ENCODE measurements at places on chromosomes 7 and 10. TPM values are rescaled to one million over a fixed set of nuclear protein-coding genes. Genes with fewer than 3 reads are reported as not detected.

- DNase-seq: no peak
Measured at GRCh38 chr7:44846816-44847508, 925 bp downstream of the H2AZ2 start.

DNA sequence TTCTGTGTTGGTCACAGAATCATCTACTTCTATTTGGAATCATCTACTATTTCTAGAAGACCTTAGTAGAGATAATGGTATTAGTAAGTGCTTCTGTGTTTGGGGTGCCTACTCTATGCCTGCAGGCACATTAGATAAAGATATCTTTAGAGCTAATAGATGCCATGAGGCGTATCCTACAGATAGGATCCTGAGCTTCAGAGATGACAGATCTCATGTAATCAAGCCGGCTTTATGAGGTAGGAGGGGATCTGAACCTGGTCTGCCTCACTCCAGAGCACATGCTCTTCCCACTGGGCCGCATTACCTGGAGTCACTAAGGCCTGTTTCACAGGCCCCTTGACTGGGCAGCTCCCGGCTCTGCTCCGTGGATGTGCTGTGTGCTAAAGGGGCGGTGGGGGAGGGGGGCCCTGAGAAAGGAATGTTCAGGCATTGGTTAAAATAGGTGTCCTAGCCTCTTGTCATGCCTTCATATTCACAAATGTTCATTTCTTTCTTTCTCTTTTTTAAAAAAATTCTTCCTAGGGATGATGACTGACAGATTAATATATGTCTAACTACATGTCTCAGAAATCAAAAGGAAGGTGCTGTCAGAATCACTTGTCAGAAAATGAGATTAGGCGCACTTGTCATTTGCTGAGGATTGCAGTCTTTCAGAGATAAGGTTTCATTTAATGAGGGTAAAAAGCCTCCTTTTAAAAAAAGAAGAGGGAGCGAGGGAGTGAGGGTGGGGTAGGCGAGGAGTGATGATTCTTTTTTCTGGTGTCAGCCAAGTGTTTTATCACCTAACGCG is 458.0 kb upstream of the GALNT17 start:
- DNase-seq: no peak

GRCh38 chr10:49647985-49648795 is 31.3 kb upstream of the C10orf53 start:
- DNase-seq: no peak

- DNase-seq: no peak
Measured at GRCh38 chr10:5741276-5741675, 56.6 kb downstream of the TASOR2 start.

GRCh38 chr7:127755521-127755920 is 103.5 kb downstream of the SND1 start:
- DNase-seq: no peak

GRCh38 chr7:20038676-20039075 is 178.5 kb downstream of the MACC1 start:
- DNase-seq: no peak

DNA sequence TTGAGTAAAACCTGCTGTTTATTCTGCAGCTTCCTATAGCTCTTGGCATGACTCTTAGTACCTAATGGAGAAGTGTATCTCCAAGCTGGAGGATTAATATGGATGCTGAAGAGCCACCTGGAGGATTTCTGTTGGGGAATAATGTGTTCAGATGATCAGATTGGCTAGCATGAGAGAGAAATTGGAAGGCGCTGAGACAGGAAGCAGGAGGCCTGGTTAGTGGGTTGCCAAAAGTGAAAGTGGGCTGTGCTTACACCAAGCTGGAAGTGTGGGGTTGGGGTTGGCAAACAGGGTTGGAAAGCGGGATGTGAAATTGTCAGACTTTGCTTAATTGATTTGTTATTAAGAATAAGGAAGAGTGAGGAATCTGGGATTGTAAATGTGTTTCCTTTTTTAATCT is 111.8 kb upstream of the PLPP4 start:
- no peak for DNase-seq

DNA sequence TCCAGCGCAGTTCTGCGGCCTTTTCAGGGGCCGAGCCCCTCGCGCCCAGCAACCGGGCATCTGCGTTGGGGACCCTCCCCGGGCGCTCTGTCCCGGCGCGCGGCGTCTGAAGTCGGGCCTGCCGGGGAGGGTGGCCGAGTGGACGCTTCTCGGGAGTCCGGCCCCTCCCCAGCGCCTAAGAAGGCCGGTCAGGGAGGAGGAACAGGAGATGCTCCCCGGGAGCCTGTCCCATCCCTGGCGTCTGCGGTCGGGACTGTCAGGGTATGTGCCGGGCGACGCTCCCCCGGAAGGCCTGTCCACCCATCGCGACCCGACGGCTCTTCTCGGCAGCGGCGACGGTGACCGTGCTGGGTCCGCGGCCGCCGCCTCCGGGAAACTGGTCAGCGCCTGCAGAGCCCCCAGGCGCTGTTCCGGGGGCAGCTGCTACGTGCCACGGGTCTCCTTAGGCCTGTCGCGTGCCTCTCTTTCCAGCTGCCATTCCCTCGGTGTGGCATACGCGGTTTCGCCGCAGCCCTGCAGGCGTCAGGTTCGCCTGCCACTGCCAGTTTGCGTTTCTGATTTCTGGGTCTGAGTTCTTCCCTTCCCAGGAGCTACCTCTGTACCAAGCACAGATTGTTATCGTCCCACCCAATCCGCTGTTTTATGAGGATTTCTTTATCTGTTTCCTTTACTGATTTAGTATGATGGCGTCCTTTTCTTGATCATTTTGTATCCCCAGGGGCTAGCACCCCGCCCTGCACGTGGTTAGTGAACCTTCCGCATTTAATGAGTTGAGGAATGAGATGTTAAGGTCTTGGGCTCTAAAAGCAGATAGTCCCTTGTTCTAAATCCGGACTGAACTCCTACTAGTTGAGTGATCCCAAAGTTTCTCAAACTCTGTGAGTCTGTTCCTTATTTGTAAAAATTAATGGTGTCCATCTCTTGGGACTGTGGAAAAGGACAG is 782 bp downstream of the IFIT5 start:
- DNase-seq: peak; percentile 58

DNA sequence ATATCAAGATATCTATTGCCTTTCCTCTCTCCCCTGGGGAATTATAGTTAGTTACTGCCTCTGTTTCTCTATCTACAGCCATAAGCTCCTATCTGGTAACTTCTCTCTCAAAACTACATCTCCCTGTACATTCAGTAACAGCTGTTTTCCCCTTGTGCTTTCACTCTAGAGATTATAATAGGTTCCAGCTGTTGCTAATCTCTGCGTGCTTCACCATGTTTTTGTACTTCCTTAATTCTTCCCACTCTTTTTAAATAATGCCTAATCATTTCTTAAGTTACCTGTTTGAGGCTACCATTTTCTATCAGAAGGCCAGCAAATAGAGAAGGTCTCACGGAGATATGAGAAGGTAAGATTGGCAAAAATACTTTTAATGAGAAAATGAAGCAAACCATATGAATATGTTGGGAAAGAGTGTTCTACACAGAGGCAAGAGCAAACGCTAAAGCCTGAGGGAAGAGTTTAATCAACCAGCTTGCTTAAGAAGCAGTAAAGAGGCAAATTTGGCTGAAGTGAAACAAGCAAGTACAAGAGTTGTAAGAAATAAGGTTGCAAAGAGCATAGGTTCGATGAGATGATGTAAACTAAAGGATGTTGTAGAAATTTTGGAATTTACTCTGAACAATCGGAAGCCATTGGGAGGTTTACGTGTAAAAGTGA is 101.9 kb upstream of the HGF start:
- DNase-seq: no peak

DNA sequence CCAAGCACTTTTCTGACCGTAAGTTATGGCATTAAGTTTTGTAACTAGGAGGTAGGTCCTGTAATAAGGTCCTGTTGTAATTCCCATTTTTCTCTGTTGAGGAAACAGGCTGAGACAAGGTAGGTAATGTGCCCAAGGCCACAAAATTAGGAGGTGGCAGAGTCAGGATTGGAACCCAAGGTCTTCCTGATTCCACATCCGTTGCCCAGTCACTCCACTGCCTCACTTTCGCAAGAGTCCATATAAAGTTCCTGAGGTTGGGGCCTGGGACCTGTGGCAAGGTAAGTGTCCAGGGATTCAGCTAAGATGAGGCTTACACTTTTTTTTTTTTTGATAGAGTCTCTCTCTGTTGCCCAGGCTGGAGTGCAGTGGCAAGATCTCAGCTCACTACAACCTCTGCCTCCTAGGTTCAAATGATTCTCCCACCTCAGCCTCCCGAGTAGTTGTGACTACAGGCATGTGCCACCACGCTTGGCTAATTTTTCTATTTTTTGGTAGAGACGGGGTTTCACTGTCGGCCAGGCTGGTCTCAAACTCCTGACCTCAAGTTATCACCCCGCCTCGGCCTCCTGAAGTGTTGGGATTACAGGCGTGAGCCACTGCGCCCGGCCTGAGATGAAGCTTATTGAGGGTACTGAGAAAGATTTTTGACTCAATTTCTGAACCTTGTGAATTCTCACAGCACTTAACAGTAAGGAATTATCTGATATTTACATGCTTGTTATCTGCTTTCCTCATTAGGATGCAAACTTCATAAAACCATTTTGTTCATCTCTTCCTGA is 20.3 kb upstream of the GNA12 start:
- DNase-seq: no peak

GRCh38 chr7:76395965-76396726 is 13.4 kb downstream of the SSC4D start:
- DNase-seq: no peak

GRCh38 chr7:6432781-6433180 is 15.0 kb downstream of the DAGLB start:
- DNase-seq: no peak

GRCh38 chr10:58291538-58292174 is 22.7 kb downstream of the CISD1 start:
- DNase-seq: peak; percentile 23

DNA sequence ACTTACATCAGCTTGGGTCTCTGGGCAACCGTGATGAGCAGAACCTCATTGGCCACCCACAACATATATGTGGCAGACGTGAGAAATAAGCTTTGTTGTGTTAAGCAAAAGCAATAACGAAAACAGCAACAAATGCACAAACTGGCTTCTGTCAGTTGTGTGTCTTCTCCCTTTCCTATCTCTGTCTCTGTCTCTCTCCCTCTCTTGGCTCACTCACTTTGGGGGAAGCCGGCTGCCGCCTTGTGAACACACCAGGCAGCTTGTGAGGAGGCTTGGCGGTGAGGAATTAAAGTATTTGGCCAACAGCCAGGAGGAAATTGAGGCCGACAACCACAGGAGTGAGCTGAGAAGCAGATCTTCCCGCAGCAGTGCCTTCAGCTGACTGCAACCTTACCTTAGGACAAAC is 21.9 kb upstream of the CDCA7L start:
- peak; percentile 48 for DNase-seq

DNA sequence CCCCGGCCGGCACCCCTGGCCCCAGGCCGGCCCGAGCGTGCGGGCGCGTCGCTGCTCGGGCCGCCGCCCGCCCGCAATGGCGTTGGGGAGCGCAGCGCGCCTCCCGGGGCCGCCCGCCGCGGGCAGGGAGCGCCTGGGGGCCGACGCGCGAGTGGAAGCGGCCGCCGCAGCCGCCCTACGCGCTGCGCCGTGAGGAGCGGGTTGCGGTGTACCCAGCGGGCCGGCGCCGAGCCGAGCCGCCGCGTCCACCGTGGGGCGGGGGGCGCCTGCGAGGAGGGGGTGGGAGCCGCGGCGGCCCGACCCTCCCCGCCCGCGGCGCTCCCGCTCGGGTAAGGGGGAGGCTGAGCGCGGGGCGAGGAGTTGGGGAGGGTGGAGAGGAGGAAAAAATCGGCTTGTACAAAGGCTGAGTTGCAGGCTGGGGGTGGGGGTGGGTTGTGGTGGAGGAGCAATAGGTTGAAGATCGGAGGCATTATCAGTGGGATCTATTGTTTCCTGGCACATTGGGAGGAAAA is 473 bp downstream of the PPP1R9A start:
- DNase-seq: no peak

DNA sequence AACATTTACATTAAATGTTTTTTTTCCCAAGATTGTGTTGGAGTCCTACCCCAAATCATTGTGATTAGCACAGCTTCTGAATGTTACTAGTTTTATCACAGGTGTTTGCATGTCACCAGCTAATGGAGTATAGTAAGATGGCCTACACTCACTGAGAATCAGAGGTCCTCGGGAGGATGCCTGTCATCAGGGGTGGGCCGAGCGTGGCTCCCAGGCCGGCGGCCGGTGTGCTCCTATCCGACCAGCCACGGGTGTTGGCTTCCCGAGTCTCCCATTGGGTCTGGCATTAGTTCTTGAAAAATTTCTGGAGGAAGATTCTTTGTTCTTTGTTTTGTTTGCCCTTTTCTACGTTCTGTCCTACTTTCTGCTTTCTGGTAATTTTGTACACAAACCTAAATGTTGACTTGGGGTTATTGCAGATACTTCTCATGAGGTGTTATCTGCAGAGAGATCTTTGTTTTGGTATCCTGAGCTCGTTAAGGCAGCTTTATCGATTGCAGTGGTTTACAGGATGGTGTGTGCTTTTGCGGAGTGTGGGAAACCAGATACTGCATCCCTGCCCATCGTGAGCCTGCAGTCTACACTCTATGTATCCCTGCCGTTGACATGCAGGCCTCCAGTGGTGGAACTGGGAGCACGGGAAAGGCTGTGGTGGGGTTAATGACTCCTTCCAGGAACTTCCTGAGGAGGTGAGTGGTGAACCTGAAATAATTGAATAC is 67.3 kb upstream of the DNAJB6 start:
- no peak for DNase-seq

DNA sequence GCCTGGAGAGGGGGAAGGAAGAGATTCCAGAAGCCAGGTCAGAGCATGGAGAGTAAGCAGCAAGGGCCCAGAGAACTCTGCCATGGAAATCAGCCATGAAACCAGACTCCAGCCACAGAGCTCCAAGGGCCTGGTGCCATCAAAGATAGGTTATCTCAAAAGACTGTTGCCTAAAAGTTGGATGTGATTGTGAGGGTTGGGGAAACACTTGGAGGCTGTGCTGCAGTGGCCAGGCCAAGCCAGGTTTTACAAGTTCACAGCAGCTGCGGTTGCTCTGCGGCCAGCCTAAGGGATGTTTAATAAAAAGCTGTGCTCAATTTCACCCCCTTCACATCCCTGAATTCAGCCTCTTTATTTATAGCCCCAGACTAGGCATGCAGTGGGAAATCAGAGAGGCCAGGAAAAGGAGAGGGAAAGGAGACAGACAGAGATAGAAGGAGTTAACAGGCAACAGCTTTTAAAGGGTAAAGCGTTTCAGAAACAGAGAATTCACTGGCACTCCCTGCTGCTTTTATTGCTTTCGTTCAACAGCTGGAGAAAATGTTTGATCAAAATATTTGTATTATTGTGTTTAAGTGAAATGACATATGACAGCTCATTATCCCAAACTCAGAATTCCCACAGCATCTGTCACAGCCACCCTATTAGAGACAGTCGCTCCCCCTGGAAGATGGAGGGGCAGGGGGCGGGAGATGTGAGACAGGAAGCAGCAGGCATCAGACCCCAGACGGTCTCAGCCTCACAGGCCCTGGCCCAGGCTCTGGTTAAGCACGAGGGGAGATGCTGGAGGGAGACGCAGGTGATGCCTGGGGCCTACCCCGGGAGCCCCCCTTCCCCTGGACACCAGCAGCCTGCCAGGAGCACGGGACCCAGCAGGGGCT is 140.1 kb downstream of the GLI3 start:
- no peak for DNase-seq

The PIK3CG gene
- 26.3 TPM for total RNA-seq

The GARIN1A gene
- total RNA-seq: 0.61 TPM

The CYP2C19 gene
- not detected for total RNA-seq

The HOXA5 gene
- total RNA-seq: not detected

The ACSM6 gene
- not detected for total RNA-seq

The OR6V1 gene
- total RNA-seq: not detected
